ENCODE measurements at places on chromosomes 1 and 21.

- DNase-seq, result no peak
Measured at GRCh38 chr1:204077979-204078696, 5.2 kb downstream of the SOX13 start.

DNA sequence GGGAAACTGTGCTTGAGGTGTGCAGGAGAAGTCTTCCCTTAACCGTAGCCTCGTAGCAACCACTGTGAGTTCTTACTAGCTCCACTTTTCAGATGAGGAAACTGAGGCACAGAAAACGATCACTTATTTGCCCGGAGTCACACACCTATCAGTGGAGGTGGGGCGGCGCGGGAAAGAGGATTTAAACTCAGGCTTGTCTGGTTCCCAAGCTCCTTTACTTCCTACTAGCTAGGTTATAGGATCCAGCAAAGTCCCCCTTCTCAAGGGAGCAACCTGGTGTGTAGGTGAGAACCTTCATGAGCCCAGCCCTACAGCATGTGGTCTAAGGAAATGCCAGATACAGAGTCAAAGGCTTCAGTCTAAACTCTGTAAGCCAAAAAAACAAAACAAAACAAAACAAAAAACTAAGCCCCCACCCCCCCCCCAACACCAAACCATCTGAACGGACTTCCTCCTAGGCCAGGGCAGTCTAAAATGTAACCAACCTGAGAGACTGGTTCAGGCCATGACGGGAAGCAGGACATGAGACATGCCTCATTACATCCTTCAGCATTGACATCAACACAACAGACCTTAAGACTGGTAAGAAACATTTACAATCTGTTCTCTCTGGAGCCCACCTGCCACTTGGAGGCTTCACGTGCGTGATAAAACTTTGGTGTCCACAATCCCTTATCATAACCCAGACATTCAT, 709 bp upstream of the FBXO42 start:
- no peak for DNase-seq

DNA sequence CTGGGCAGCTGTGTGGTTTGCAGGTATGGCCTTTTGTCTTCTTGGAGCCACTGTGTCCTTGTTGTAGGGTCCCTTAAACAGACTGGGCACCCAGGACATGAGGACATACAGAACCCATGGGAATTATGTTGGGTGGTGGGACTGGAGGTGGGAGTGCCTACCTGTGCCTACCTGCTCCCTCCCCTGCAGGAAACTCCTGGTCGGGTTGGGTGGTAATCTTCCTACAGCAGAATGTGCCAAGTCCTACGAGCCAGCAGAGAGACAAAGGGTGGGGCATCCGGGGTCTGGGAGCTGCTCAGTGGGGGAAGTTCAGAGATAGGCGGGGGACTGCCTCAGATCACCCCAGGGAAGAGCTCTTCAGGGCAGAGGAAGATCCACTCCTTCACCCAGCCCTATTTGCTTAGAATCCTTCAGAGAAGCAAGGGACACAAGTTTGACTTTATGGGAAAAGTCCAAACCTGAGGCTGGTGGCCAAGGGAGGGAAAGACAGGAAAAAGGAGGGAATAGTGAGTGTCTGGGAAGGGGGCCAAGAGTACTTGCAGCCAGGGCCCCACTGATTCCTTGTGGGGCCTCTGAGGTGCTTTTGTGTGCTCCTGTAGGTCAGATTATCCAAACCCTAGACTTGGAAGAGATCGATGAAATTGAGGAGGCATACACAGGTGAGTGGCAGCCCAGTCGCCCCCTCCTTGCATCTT, 58.3 kb downstream of the KIF21B start:
- DNase-seq, result no peak

DNA sequence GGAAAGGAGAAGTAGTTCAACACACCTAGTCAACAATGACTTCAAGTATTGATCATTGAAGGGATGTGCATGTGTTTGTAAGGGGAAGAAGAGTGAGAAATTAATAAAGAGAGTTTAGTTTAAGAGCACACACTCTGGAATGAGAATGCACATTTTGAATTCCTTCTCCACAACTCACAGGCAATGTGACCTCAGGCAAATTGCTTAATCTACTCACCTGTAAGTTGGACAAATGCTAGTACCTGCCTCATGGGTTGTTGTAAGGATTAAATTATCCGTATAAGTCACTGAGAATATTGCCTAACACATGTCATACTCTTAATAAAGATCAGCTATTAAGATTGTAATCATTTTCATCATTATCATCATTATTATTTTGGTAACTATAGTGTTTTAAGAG, 204.0 kb upstream of the NFIA start:
- no peak for DNase-seq

DNA sequence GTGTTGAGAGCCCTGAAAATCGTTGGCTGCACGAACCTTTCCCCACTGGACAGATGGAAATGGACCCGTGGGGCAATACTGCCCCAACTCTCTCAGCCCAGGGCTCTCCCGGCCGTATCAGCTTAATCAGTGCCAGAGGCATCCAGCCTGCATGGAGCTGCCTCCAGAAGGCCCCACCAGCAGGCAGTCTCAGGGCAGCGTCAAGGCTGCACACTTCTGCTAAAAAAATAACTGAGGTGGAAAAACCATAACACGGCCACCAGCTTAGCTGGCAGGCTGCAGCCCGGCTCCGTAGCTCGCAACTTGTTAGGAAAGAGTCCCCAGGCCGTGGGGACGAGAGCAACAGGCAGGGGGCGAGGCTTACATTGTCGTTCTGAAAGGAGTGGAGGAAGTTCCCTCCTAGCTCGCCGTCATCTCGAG, 27.9 kb downstream of the MRPL37 start:
- DNase-seq, result no peak

DNA sequence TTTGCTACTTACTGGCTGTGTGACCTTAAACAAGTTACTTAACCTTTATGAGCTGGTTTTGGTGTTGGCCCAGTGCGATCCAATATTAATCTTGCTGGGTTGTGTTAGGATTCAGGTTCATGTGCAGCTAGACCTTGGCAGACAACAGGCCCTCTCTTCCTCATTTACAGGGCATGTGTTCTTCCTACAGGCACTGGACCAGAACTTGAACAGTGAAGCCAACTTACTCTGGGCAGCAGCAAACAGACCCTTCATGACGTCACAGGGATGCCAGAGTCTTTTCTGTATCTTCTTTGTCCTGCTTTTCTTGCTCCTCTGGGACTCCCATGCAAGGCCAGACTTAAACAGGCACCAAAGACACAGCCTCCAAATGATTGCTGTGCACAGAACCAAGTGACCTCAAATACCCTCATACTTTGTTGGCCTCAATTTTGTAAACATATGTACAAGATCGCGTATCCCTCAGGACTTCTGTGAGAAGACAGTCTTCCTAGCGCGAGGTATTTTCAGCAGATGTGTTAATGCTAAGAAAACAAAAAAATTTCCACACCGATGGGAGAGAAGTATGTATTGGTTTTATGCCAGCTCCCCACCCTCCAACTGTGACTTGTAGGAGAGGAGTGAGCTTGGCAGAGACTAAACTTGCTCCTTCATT, 73.7 kb downstream of the URB2 start:
- no peak for DNase-seq

DNA sequence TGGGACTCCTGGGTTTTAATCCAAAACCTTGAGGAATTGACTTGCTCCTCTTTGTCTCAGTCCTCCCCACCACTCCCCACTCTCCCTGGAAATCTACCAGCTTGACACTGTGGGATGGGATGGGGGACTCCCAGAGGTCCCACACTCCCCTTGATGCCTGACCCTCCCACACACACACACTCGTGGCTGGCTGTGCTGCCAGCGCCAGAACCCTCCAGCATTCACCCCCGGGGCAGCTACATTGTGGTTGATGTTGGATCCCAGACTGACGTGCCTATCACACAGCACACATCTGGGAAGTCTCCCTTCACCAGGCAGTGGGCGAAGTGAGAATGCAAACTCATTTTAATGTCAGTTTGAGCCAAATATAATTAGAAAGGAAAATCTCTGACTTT, 10.0 kb downstream of the KIRREL1 start:
- no peak for DNase-seq

DNA sequence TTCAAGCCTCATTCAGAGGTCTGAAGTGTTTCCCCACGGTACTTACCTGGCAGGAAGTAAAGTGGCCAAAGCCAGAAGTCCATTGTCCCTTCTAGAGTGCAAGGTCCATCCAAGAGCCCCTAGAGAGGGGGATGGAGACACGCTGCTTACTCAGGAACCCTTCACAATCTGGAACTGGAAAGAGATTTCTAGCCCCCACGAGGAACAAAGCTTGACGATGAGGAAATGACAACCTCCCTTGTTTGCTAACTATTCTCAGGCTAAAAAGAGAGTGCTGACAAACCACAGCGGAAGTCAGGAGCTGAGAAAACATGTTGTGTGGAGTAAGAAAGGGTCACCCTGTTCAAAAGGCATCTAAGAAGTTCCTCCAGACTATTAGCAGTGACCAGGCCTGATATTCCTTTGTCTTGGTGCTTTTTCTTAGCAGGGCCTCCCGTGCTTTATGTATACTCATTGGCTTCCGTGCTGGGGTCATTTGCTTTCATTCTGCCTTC, at the start of gene FCMR:
TSS of gene FCMR (minus strand) at position 170 of the 494 bp plus-strand sequence. CDS start at position 83, 87 bp downstream.
- peak; percentile 95 for DNase-seq

- DNase-seq, result no peak
Measured at GRCh38 chr1:233459470-233459945, 132.0 kb downstream of the MAP3K21 start.

GRCh38 chr1:229856009-229856650, 210.9 kb upstream of the GALNT2 start:
- DNase-seq, result peak; percentile 94

DNA sequence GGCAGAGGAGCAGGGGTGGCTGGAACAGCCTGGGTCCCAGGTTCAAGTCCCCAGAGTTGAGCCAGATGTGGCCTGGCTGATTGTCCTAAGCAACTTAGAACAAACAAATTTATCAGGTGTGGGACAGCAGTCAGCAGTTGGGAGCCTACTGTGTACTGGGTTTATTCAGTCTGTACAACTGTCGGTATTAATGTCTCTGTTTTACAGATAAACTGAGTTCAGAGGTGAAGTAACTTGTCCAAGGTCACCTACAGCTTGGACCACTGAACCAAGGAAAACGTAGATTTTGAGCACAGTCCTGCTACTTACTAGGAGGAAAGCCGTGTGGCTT, 14.6 kb upstream of the TRIM63 start:
- no peak for DNase-seq

GRCh38 chr1:240682166-240682858, 70.4 kb upstream of the GREM2 start:
- no peak for DNase-seq

DNA sequence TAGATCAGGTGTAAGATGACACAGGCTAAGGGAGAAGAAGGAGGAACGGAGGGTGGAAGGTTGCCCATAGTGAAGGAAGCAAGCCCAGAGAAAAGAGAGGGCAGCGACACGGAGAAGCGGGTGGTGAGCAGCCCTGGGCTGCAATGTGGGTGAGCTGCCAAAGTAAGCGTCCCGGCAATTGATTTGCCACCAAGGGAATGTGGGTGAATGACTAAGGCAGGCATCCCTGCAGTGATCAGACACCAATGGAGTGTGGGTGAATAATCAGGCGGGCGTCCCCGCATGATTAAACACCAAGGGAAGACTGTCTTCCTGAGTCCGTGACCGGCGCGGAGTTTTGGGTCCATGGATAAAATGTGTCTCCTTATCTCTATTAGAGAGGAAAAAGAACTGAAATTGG, 79.6 kb downstream of the UCHL5 start:
- no peak for DNase-seq

GRCh38 chr1:81129366-81129765, 671.4 kb upstream of the ADGRL2 start:
- DNase-seq, result no peak

- no peak for DNase-seq
Measured at GRCh38 chr1:182195733-182196132, 134.2 kb upstream of the ZNF648 start.

- DNase-seq, result no peak
Measured at GRCh38 chr1:156898161-156898566, 4.6 kb downstream of the PEAR1 start.

DNA sequence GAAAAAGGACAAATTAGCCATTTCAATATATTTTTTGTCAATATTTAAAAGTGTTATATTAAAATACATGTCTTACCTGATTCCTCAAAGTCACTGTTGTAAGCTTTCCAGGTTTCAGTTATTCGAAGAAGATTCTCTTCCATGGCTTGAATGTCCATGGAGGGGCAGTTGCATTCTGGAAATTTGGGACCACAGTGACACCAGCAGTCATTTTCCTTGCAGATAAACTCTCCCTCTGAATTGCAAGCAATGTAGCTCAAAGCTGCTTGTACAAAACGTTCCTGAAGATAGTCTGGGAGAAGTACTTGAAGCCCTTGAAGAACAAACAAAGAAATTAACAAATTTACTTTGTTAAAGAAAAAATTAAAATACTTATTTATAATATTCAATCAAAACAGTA, 251.7 kb downstream of the BRINP3 start:
- no peak for DNase-seq

GRCh38 chr1:154994591-154994990, 1.2 kb downstream of the LENEP start:
- no peak for DNase-seq

GRCh38 chr1:220326578-220326977, 54.3 kb upstream of the RAB3GAP2 start:
- DNase-seq, result no peak

GRCh38 chr1:30611741-30612309, 111.6 kb downstream of the MATN1 start:
- no peak for DNase-seq

GRCh38 chr1:6491480-6491962, at the start of gene PLEKHG5:
Gene PLEKHG5 (minus strand): TSS chr1:6491667. CDS start chr1:6477571, 14,096 bp downstream.
- DNase-seq, result no peak

DNA sequence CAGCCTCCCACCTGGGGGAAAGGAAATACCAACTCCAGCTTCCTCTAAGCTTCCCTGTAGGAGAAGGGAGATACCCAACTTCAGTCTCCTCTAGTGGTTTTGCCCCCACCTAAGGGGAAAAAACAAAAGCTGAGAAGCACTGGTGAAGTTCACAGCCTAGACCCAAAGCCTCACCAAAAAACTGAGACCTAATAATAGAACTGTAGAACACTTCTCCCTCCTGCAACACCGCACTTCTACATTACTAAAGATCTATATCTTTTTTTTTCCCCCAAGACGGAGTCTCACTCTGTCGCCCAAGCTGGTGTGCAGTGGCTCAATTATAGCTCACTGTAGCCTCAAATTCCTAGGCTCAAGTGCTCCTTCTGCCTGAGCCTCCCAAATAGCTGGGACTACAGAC, 43.2 kb downstream of the SLC2A1 start:
- no peak for DNase-seq

DNA sequence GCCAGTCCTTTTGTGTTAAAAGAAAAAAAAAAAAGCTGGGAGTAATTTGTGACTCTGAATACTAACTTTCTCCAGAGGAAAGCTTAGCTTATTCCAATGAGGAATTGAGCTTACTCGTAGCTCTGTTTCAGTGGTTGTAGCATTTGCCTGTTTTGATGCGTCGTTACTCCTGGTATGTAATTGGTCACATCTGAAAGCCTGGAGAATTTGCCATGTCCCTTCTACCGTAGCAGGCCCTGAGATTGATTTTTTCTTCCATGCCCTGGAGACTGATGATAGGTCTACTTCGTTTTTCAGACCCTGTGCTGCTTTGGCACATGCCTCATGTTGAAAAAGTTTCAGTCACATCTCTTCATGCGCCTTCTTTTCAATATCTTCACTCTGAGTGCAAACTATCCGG, 1103.0 kb downstream of the PLA2G4A start:
- no peak for DNase-seq

GRCh38 chr1:91643431-91643830, 142.8 kb downstream of the CDC7 start:
- no peak for DNase-seq
